ENCODE measurements at places on chromosomes 11 and 22. TPM values are rescaled to one million over a fixed set of nuclear protein-coding genes. Genes with fewer than 3 reads are reported as not detected.

Gene KCNK7
- not detected for total RNA-seq

Gene NCAM1
- not detected for total RNA-seq

Gene C11orf16
- not detected for total RNA-seq

Gene PANX2
- 0.58 TPM for total RNA-seq

GRCh38 chr11:71443736-71444445, 4.3 kb downstream of the DHCR7 start:
- peaks cover 29% of the 10 kb centered on the region for H3K4me1 ChIP-seq
- peaks cover 31% of the 10 kb centered on the region for H3K36me3 ChIP-seq
- H3K4me3 ChIP-seq: no peak overlapping the region
- H3K27ac ChIP-seq: no peak overlapping the region
- H3K27me3 ChIP-seq: no peaks in the 10 kb centered on the region
